ENCODE measurements at places on chromosomes 1 and 21.

DNA sequence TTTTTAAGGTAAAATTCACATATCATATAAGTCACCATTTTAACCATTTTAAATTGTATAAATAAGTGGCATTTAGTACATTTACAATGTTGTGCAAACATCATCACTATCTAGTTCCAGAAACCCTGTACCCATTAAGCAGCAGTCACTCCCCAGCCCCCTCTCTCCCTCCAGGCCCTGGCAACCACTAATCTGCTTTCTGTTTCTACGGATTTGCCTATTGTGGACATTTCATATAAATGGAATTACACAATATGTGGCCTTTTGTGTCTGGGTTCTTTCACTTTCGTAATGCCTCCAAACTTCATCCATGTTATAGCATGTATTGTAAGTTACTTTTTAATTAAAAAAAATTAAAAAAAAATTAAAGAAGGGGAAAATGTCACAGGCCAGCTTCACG is 58.0 kb upstream of the RAB3GAP2 start:
- DNase-seq, result no peak

- DNase-seq, result no peak
These were observed 126.1 kb downstream of the SLC44A5 start for GRCh38 chr1:75484789-75485188.

DNA sequence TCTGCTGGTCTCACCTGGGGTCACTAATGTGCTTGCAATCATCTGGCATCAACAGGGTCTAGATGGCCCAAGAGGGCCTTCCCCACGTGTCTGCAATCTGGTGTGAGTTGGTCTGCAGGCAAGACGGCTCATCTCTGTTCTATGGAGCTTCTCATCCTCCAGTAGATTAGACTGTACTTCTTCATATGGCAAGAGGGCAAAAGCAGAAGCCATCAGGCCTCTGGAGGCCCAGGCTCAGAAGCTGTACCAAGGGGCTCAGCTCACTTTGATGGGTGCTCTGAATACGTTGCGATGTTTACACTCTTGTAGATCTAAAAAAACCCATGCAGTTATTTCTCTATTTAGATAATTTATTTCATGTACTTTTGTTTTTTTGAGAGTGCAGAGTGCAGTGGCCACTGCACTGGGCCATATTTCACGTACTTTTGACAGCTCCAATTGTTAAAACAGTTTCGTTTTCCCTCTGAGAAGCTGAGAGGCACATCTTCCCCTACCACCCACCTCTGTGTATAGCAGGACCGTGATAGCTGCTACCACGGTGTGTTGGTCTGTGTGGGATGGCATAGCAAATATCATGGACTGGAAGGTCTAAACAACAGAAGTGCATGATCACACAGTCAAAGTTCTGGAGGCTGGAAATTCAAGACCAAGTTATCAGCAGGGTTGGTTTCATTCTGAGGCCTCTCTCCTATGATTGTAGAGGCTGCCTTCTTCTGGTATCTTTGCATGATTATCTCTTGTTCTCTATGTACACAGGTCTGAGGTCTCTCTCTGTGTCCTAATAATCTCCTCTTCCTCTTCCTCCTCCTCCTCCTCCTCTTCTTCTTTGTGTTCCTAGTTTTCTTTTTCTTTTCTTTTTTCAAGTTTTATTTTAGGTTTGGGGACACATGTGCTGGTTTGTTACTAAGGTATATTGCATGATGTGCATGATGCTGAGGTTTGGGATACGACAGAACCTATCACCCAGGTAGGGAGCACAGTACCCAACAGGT is 17.0 kb downstream of the CITED4 start:
- DNase-seq, result no peak

GRCh38 chr1:100292711-100293110 is 26.7 kb downstream of the RTCA start:
- DNase-seq, result no peak

DNA sequence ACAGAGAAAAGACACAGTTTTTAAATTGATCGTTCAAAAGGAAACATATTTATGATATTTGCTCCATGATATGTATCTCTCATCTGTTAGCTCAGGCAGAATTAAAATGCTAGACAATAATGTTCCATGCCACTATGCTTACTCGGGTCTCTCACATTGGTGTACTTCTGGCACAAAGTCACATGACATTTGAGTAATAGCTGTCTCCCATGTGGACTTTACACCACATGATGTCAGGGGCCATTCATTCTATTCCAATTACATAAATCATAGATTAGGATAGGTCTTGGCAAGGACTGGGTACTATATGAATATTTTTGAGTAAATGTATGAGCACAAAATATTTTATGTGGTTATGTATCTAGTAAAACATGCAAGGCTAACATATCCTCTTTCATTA is 648.4 kb downstream of the PLA2G4A start:
- DNase-seq, result no peak

- no peak for DNase-seq
These were observed 178.8 kb downstream of the FGGY start for GRCh38 chr1:59475737-59476136.

GRCh38 chr1:152109998-152110294 is 5.3 kb downstream of the TCHH start:
- no peak for DNase-seq

DNA sequence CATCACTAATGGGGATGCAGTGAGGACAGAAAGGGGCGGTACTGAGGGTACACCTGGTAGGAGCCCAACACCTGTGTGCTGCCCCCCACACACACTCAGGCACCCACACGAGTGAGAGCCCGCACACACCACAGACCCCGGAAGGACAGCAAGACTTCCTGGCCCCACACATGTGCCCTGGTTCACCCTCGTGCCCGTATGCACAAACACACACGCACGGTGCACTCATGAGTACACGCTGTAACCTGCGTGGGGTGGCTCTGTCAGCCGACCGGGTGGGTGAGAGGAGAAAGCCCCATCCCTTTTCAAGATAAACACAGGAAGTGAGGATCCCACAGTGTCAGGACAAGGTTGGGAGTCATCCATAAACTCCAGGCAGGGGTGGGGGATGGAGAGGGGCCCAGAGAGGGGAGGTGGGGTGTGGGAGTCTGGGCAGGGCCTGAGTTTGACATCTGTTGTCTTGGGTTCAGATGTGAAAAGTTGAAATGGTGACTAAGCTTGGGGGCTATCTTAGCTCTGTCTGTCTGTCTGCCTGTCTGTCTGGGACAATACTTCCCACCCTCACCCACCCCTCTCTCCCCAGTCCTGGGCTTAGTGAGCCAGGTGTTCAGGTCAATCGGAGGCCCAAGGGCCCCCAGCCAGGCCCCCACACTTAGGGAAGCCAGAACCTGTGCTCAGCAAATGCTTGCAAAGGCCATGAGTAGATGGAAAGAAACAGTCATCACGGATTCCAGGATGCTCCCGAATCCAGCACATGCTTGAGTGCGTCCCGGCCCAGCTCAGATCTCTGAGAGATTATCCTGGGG is 119.8 kb upstream of the ZBTB40 start:
- no peak for DNase-seq

- DNase-seq, result no peak
These were observed 73.6 kb downstream of the TBX15 start for GRCh38 chr1:118914379-118915161.

- DNase-seq, result no peak
These were observed 981 bp downstream of the CLDN14 start for GRCh38 chr21:36478941-36479340.

DNA sequence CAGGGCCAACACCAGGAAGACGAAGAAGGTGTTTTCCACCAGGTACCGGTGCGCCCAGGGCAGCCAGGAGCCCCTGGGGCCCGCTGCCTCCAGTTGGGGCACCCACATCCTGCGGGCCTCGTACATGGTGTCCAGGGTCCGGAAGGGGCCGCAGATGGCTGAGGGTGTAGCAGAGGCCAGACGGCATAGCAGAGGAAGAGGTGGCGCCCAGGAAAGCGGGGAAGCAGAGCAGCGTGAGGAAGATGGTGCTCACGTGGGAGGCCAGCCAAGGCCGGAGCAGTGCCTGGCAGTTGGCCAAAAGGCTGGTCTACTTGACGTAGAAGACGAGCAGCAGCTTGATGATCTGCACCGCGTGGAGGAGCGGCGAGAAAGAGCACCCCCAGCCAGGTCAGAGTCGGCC is 40.4 kb downstream of the ZNF691 start:
- DNase-seq, result no peak

GRCh38 chr1:187788718-187789117 is 960.0 kb downstream of the PLA2G4A start:
- DNase-seq, result no peak

GRCh38 chr1:36239941-36240637 is 15.8 kb downstream of the THRAP3 start:
- DNase-seq, result no peak

GRCh38 chr1:14997646-14998276 is 155.8 kb upstream of the TMEM51 start:
- DNase-seq, result no peak

DNA sequence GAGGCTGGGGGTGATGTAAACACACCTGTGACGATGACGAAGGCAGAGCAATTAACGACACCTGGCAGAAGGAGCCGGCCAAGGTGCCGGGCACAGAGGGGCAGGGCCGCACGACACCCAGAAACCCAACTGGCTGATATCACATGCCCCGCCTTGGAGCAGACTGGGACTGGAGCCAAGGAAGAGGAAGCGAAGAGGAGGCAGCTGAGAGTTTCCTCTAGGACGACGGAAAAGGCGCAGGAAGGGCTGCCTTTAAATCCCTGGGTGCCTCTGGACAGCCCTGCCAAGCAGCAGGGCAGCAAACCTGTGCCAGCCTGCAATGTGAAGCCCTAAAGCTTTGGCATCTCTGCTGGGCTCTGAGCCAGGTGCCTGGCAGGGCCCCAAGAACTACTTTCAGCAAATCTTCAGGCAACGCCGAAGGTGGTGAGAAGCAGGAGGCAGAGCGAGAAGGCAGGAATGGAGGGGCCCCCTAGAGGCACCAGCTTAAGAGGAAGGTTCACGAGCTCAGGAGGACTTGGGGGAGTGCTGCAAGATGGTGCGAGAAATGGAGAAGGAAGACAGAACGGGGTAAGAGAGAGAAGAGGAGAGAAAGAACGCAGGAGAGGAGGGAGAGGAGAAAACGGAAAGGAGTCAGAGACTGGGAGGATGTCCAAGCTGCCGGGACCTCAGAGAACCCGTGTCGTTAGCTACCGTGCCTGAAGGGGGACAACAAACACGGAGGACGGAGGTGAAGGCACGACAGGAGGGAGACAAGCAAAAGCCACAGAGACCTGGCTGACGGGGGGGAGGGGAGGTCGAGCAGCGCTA is 25.3 kb upstream of the PEF1 start:
- no peak for DNase-seq

- DNase-seq, result no peak
These were observed 29.6 kb downstream of the KCNC4 start for GRCh38 chr1:110239441-110240430.

DNA sequence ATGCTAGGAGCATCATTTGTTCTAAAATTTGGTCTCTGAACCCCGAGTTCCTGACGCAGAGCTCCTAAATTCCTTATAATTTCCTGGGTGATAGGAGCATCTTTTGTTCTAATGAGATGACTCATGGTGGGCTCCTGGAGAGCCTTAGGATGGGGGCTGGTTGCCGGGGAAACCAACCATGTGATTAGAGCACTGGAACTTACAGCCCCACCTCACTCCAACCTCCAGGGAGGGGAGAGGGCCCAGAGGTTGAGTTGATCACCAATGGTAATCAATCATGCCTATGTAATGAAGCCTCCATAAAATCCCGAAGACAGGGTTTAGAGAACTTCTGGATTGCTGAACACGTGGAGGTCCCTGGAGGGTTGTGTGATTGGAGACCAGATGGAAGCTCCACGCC is 7.7 kb downstream of the SHISAL2A start:
- no peak for DNase-seq

GRCh38 chr1:82597649-82598048 is 796.9 kb downstream of the ADGRL2 start:
- DNase-seq, result no peak

- no peak for DNase-seq
These were observed 101.7 kb upstream of the COG2 start for GRCh38 chr1:230540421-230541155.

DNA sequence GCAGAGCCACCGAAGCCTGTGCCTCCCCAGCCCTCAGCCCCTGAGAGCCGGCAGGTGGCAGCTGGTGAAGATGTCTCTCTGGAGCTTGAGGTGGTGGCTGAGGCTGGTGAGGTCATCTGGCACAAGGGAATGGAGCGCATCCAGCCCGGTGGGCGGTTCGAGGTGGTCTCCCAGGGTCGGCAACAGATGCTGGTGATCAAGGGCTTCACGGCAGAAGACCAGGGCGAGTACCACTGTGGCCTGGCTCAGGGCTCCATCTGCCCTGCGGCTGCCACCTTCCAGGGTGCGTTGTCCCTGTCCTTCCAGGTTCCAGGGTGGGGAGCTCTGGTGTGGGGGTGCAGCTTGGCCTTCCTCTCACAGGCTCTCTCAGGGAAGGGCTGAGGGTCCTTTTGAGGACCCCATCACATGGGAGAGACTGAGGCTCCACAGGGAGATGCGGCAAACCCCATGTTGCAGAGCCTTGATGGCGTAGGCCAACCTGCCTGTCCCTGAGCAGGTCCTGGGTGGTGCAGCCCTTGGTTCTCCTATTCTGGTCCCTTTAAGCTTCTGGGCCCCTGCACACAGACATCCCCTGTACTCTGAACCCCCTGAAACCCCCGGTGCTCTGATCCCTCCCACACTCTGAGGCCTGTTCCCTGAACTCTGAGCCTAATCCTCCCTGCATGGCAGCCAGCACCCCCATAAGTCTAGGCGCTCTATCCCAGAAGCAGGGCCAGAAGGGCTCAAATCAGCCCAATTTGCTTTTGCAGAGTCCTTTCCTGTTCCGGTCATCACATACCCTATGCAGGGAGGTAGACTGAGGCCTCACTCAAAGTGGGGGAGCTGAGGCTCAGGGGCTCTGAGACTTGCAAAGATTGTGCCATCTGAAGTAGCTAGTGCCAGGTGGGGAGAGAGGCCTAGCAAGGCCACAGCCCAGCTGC is 88.5 kb downstream of the TRIM11 start:
- no peak for DNase-seq

- DNase-seq, result no peak
These were observed 122.1 kb downstream of the UBR4 start for GRCh38 chr1:19087737-19088594.

DNA sequence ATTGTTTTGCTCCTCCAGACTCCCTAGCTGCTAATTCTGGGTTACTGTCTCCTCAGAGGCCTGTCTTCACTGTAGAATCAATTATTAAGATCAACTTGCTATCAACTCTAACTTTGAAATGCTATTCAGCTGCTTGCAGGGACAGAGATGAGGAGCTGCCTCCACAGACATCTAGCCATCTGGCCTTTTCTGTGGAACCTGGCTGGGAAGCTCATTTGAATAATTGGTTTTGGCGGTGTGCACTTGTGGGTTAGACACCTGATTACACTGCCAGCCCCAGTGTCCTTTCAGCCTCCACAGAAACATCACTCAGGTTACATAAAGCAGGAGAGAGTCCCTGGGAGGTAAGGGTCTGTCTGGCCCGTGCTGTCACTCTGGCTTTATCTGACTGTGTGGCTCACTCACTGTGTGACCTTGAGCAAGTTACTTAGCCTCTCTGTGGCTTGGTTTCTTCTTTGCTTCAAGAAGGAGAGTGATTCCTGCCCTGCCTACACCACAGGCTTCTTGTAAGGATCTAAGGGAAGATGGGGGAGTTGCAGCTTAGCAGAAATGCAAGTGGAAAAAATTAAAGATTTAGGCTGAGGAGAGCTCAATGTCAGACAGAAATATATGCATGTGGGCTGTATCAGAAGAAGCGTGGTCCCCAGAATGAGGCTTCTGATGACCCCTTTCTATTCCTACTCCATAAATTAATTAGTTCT is 131.6 kb downstream of the BEND5 start:
- no peak for DNase-seq
